Hindlimb muscle (tissue), 1 donor: ENCODE measurements at places on chromosomes 6 and 20. TPM values are rescaled to one million over a fixed set of nuclear protein-coding genes. Genes with fewer than 3 reads are reported as not detected.
A peak's percentile ranks its signal among the peaks of the same experiment; 100 is the strongest.

The SRXN1 gene
- 7.5 TPM for polyA plus RNA-seq

- DNase-seq, result no peak
Observed at GRCh38 chr20:39395478-39396291, 433.5 kb downstream of the DHX35 start.

DNA sequence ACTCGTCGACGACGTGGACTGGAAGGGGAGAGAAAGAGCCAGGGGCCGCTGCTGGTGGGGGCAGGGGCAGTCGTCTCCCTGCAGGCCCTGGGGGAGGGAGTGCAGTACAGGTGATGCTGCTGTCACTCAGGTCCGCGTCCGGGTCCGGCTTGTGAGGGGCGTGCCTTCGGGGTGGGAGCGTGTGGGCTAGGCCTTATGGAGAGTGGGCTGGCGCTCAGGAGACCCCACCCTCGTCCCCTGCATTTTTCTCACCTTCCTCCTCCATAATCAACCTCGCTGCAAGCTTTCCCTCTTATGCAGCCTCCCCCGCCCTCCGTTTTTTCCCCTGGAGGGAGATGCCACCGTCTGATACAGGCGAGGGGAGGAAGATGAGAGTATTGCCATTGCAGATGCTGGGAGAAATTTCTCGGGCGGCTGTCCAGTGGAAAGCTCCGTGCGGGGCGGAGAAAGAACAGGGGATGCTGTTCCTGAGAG lies 632 bp downstream of the PCMT1 start:
- DNase-seq, result peak; percentile 42

DNA sequence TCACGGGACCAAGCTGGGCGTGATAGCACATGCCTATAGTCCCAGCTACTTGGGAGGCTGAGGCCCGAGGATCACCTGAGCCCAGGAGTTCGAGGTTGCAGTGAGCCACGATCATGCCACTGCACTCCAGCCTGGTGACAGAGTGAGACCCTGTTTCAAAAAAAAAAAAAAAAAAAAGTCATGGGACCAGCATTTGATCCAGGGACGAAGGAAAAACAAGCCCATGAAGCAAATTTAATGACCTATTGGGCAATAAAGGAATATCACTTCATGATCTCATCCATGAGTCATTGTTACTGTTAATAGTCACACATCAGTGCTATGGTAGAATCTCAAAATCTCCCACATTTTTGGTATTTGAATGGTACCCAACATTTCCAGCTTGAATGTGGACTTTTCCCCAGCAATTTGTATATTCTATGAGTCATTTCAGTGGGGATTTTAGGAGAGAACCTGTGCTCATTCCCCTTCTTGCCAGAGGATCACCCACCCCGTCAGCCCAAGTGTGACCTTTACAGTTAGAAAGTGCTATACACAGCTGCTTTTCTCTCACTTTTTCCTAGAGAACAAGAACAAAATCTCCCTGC lies 8.5 kb upstream of the SOD2 start:
- DNase-seq, result no peak

GRCh38 chr6:105321207-105321606 lies 81.7 kb downstream of the PREP start:
- no peak for DNase-seq
